ENCODE measurements at places on chromosomes 6 and 20. TPM values are rescaled to one million over a fixed set of nuclear protein-coding genes. Genes with fewer than 3 reads are reported as not detected.
A peak's percentile ranks its signal among the peaks of the same experiment; 100 is the strongest.

- DNase-seq = peak; percentile 55
Measured at GRCh38 chr20:4272225-4272624, 256.9 kb upstream of the RNF24 start.

DNA sequence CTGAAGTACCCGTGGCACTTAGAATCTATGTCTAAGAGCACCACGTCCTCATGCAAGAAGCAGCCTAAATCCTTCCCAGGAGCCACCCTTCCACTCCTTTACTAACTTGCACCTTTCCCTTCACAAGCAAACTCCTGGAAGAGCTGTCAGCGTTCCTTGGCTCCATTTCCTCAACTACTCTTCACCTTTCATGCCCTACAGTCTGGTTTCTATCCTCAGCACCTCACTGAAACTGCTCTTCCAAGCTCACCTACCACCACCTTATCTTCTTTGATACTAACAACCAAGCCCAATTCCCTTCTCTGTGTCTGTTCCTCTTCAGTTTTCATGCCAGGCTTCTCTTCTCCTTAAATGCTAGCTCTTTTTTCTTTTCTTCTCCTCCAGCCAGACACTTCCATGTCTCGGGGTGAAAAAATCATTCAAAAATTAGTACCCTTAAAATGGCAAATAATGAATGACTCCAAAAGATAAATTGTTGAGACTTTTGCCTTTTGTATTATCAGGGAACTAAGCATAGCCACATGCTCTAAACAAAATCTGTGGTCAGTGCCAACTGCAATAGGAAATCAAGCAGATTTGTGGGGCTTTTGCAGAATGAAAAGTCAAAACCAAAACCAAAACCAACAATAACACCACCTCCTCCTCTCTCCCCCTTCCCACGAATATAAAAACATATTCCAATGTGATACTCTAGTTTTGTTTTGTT, 149.6 kb upstream of the KCNK16 start:
- DNase-seq = no peak

GRCh38 chr6:14861491-14861943, 384.4 kb upstream of the JARID2 start:
- no peak for DNase-seq

- DNase-seq = no peak
Measured at GRCh38 chr6:13098006-13098405, 230.3 kb downstream of the TBC1D7 start.

- no peak for DNase-seq
Measured at GRCh38 chr6:157525918-157526425, 145.0 kb downstream of the ZDHHC14 start.

- DNase-seq = no peak
Measured at GRCh38 chr6:24824142-24824938, 25.6 kb upstream of the ARMH2 start.

DNA sequence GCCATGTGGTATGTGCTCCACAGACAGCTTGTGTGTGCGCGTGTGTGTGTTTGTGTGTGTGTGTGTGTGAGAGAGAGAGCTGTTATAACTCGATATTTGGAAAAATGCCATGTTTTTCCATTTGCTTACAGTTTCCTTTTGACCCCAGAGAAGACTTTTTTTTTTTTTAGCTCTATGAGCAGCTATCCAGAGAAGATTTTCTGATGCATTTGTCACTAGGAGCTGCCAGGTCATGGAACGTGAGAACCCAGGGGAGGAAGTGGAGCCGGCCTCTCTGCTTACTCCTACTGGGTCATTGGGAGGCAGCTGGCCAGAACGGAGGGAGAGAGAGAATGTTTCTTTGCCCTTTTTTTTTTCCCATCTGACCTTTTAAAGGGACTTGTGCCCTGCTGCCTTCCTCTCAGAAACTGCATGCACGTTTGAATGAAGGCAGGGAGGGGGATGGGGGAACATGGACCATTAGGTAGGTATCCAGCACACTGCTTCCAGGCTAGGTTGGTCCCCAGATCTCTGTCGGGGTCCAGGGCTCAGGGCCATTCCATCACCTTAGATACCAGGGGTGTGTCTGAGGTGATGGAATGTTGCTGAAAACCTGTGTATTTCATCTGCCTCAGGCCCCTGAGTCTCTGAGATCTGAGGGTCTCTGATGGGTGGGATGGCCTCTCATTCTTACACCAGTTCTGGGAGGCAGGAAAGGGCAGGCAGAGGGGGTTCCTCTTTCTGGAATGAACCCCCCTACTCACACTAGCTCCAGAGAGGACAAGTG, 11.2 kb upstream of the MRPS18A start:
- DNase-seq = peak; percentile 68

DNA sequence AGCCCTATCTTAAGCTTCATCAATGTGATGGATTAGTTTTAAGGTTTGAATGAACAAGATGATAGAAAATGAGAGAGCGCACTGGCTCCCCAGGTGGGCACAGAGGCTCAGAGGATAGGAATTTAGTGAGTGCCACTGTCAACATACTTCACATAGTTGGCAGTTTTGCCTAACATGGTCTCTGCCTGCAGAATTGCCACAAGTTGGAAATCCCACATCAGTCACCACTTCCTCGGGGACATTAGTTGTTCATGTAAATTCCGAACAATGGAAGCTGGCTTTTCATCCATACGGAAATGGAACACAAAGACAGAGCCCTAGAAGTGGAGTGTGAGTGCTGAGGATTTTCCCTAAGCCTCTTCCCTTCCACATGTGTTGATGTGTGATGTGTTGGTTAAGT, 123.9 kb upstream of the PHACTR1 start:
- DNase-seq = peak; percentile 92

GRCh38 chr20:10524643-10525042, 89.5 kb downstream of the SLX4IP start:
- peak; percentile 92 for DNase-seq

GRCh38 chr20:23268792-23269354, 81.7 kb upstream of the NXT1 start:
- no peak for DNase-seq

GRCh38 chr20:63456429-63457284, 15.8 kb downstream of the KCNQ2 start:
- no peak for DNase-seq

The TAF11 gene
- 55.9 TPM for total RNA-seq

The TFAP2D gene
- not detected for total RNA-seq

The TFAP2A gene
- total RNA-seq = 26.6 TPM

The LY6G5B gene
- 1.1 TPM for total RNA-seq

The CASS4 gene
- total RNA-seq = 0.15 TPM

The SF3B5 gene
- 211 TPM for total RNA-seq

All from M059J (cell line).